ENCODE measurements at places on chromosomes 13 and 19. TPM values are rescaled to one million over a fixed set of nuclear protein-coding genes. Genes with fewer than 3 reads are reported as not detected.

DAND5 gene
- total RNA-seq = 0.15 TPM

DNA sequence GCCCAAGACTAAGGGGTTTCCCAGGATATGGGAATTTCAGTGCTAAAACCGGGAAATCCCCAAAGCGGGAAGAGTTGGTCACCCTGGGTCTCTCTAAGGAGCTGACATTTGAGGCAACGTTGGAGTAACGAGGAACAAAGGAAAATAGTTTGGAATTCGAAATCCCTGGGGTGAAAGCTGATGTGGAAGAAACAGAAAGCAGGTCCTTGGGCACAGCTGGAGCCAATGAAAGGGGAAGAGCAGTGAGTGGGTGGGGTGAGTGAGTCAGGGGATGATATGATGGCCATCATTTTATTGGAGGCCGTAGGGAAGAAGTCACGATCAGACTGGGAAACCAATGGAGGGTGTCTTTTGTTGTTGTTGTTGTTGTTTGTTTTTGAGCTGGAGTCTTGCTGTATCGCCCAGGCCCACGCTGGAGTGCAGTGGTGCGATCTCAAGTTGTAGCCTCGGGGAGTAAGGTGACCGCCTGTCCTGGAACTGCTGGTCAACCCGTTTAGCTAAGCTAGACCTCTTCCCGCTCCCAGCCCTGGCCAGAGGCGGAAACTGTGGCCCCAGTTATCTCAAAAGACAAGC, 3.4 kb upstream of the RFX2 start:
- no peaks in the 10 kb centered on the region for H3K27me3 ChIP-seq
- H3K27ac ChIP-seq = no peak overlapping the region
- H3K36me3 ChIP-seq = no peaks in the 10 kb centered on the region
- DNase-seq = no peak
- peaks cover 8% of the 10 kb centered on the region for H3K4me1 ChIP-seq

DNA sequence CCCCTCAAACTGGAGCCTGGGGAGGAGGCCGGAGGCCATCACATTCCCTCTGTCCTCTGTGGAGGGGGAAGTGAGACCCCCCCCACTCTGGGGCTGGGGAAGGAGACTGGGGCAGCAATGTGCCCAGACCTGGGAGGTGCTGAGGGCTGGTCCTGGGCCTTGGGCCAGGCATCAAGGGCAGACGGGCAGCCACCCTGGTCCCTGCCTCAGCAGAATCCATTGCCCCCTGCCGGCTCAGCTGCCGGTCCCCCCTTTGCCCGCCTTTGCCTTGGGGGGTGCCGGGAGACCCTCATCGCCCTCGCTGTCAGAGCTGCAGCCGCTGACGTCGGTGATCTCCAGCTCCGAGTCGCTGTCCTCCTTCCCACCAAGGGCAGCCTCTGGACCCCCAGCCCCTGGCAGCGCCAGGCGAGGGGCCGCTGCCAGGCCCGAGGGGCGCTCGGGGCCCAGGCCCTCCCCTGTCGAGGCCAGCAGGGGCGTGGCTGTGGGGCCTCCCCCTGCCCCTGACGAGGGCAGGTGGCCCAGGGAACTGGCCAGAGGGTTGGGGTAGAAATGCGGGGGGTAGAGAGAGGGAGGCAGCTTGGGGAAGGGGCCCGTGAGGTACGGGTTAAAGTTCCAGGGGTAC, 20.1 kb downstream of the ERFL start:
- H3K27ac ChIP-seq = no peak overlapping the region
- no peak overlapping the region for H3K4me3 ChIP-seq
- DNase-seq = no peak
- H3K36me3 ChIP-seq = peaks cover 36% of the 10 kb centered on the region

DNA sequence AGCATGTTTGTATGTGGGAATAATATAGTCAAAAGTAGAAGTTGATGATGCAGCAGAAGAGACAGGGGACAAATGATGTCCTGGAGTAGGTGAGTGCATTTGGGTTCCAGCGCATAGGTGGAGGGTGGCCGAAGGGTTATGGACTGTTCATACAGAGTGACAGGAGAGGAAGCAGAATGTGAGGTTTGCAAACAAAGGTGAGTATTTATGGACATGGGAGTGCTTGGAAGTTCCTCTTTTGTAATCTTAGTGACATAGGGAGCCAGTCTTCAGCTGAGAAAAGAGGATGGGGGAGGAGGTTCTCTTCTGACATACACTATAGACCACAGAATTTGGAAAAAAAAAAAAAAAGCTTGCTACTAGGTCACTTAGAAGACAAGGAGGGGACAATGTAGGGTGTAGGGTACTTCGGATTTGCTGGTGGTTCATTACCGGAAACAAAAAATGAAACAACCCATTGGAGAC, 331.6 kb downstream of the DLEU7 start:
- peak overlapping the region; percentile 34 for H3K27ac ChIP-seq
- no peak for DNase-seq
- H3K36me3 ChIP-seq = no peaks in the 10 kb centered on the region
- peak overlapping the region; percentile 22 for H3K4me3 ChIP-seq
- no peaks in the 10 kb centered on the region for H3K27me3 ChIP-seq

DNA sequence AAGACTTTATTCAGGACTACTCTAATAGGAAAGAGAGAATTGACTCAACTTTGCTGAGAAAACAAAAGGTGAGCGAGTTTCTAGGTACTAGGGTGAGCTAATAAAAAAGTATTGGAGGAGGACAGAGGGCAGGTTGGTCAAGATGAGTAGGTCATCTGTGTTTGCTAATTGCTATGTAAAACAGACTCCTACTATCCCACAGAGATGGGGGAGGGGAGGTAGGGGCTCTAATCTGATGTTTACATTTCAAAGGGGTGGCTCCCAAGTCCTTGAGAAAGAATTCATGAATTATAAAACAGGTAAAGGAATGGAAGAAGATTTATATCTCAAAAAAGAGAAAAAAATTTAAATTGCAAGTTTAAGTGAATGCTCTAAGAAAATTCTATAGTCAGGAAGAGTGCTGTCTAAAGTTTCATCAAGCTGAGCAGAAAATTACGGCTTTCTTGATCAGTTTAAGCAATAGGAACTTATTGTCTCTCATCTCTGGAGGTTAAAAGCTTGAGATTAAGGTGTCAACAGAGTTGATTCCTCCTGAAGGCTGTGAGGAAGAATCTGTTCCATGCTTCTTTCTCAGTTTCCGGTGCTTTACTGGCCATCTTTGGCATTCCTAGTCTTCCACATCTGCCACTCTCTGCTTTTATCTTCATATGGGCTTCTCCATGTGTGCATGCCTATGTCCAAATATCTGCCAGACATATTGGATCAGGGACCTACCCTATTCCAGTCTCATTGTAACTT, 790.3 kb downstream of the SLITRK5 start:
- no peak for DNase-seq
- no peaks in the 10 kb centered on the region for H3K4me1 ChIP-seq
- no peak overlapping the region for H3K4me3 ChIP-seq
- no peaks in the 10 kb centered on the region for H3K36me3 ChIP-seq

DNA sequence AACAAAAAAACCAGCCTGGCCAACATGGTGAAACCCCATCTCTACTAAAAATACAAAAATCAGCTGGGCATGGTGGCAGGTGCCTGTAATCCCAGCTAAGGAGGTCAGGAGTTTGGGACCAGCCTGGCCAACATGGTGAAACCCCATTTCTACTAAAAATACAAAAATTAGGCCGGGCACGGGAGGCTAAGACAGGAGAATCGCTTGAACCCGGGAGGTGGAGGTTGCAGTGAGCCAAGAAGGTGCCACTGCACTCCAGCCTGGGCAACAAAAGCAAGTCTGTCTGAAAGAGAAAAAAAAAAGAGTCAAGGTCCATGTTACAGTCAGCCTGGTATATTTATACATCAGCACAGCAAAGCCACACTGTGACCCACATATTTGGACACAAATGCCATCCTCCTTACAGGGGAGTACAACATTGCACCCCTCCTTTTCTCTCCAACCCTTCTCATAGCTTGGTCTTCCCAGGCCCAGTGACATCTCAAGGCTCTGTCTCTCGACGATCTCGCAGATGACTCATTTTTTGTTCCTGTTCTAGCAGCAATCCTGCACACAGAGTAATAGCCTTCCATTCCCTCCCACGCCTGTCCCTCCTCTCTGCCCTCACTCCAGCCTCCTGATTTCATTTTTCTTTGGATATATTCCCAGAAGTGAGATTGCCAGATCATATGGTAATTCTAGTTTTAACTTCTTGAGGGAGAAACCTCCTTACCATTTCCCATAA, 21.0 kb upstream of the DPP9 start:
- no peaks in the 10 kb centered on the region for H3K4me1 ChIP-seq
- DNase-seq = no peak

- no peak overlapping the region for H3K4me3 ChIP-seq
- no peaks in the 10 kb centered on the region for H3K27me3 ChIP-seq
- H3K4me1 ChIP-seq = peaks cover 24% of the 10 kb centered on the region
- H3K27ac ChIP-seq = no peak overlapping the region
- no peaks in the 10 kb centered on the region for H3K36me3 ChIP-seq
- DNase-seq = no peak
These were observed 2.8 kb downstream of the ERCC1 start for GRCh38 chr19:45420871-45421270.

CEACAM7 gene
- not detected for total RNA-seq

ZNF285 gene
- total RNA-seq = not detected

GRCh38 chr19:31408460-31409124, 59.4 kb upstream of the TSHZ3 start:
- H3K4me1 ChIP-seq = no peaks in the 10 kb centered on the region
- no peaks in the 10 kb centered on the region for H3K36me3 ChIP-seq
- DNase-seq = no peak
- no peak overlapping the region for H3K27ac ChIP-seq
- no peaks in the 10 kb centered on the region for H3K27me3 ChIP-seq

DNA sequence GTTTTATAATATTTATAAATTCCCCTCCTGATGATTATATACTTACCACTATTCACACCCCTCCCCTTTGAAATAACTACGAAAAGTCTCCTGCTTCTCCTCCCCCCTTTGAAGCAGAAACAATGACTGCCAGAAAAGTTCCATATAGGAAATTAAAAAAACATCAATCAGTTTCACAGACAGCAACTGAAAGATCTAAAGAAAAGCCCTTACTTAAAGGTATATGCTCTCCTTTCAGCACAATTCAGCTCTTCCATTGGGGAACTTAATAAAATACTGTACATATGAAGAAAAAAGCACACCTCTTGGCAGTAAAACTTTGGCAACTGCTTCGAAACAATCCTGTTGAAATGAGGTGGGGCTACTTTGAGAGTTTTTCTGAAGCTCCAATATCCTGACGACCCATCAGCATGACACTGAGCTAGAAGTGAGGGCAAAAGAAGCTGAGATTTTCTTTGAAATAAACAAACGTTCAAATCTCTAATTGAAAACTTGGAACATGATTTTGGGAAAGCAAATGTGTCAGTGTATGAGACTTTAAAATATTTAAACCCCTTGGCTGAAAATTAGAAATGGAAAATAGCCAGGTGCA, 147.6 kb upstream of the RXFP2 start:
- H3K27ac ChIP-seq = no peak overlapping the region
- H3K27me3 ChIP-seq = no peaks in the 10 kb centered on the region
- no peak for DNase-seq
- H3K4me1 ChIP-seq = no peaks in the 10 kb centered on the region

ZNF112 gene
- total RNA-seq = not detected

TEX101 gene
- total RNA-seq = not detected

VN1R2 gene
- total RNA-seq = not detected

- no peaks in the 10 kb centered on the region for H3K4me1 ChIP-seq
- no peak for DNase-seq
- no peaks in the 10 kb centered on the region for H3K27me3 ChIP-seq
- no peak overlapping the region for H3K27ac ChIP-seq
- no peaks in the 10 kb centered on the region for H3K36me3 ChIP-seq
- no peak overlapping the region for H3K4me3 ChIP-seq
These were observed 494.0 kb downstream of the LIG4 start for GRCh38 chr13:107721125-107721869.

DNA sequence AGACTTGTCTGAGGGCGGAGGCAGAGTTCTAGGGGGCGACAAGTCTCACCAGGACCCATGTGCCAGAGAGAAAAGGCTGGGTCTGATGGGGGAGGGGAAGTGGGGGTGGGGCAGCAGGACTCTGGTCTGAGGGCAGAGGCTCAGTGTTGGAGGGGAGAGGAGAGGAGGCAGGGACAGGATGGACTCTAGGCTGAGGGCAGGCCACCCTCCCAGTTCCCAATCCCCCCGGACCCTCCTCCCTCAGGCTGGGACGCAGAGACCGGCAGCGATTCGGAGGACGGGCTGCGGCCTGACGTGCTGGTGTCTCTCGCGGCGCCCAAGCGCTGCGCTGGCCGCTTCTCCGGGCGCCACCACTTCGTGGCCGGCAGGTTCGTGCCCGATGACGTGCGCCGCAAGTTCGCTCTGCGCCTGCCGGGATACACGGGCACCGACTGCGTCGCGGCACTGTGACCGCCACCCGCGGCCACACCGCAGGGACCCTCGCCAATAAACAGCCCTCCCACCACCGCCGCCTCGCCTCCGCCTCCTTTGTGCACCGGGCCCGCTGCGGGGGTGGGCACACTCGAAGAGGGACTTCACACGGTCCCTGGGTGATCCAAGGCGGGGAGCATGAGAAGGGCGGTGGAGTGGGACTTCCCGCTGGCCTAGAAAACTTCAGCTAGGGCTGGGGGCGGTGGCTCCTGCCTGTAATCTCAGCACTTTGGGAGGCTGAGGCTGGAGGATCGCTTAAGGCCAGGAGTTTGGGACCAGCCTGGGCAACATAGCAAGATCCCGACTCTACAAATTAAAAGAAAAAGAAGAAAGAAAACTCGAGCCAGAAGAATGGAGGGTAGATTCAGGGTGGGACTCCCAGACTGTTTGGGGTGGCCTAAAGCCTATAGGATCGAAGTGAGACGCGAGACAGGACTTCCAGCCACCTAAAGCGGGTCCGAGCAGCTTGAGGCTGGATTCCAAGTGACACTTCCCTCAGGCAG, 703 bp upstream of the CILP2 start:
- peaks cover 28% of the 10 kb centered on the region for H3K4me1 ChIP-seq
- H3K4me3 ChIP-seq = no peak overlapping the region
- no peaks in the 10 kb centered on the region for H3K36me3 ChIP-seq
- no peak overlapping the region for H3K27ac ChIP-seq
- DNase-seq = no peak
- H3K27me3 ChIP-seq = no peaks in the 10 kb centered on the region

DNA sequence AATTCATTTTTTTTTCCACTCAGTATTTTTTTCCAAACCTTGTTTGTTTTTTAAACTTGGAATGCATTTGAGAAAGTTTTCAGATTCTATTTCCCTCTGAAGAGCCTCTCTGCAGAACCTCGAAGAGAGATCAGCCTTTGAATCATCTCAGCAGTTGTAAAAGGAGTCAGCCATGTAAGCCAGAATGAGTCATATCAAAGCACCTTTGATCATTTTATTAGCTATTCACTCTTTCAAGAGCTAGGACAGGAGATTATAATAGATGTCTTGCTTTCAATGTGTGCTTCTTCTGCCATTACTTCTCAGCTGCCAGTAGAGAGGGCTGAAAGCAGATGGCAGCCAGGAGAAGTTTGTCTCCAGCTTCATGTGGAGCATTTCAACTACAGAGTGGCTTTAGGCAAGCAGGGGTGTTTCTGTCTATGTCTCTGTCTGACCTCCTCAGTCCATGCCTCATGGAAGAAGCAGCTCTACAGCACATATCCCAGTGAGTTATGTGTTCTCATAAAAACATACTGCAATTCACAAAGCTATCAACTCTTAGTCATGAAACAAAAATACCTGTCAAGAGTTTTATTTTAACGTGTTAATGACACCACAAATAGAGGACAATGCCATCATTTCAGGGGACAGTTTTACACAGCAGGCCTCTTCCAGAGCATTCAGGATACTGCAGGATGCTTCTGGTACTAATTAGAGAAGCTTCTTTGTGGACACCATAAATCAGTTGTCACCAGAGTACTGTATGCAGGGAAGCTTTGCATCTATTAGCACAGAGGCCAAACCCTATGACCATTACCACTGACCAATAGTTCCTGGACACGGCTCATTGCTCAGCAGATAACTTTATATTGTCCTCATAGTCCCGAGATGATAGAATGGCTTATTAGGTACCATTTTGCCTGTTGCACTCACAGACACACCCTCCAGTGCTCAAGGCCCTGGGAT, 94.3 kb downstream of the NHLRC3 start:
- H3K4me3 ChIP-seq = no peak overlapping the region
- no peaks in the 10 kb centered on the region for H3K36me3 ChIP-seq
- no peaks in the 10 kb centered on the region for H3K4me1 ChIP-seq
- H3K27me3 ChIP-seq = no peaks in the 10 kb centered on the region
